ENCODE measurements at places on chromosomes 12 and 14.

GRCh38 chr12:1924996-1925683 lies 6.7 kb upstream of the CACNA2D4 start:
- DNase-seq: no peak

GRCh38 chr12:62767946-62768345 lies 167.0 kb downstream of the PPM1H start:
- DNase-seq: no peak

DNA sequence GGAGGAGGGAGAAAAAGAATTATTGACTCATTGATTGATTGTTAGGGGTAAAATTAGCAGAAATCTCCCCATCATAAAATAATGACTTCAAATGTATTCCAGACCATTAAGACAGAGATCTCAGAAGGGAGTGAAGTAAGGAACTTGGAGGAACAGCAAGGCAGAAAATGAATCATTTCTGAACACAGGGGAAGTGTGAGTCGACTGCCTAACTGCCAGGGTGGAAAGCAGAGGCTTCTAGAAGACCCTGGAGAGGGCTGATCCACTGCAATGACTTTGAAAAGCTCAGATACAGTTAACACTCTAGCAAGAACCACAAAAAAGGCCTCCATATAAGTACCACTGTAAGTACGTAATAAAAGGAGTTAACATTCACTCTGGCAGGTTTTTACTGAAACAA lies 9.7 kb downstream of the GLTP start:
- DNase-seq: no peak

DNA sequence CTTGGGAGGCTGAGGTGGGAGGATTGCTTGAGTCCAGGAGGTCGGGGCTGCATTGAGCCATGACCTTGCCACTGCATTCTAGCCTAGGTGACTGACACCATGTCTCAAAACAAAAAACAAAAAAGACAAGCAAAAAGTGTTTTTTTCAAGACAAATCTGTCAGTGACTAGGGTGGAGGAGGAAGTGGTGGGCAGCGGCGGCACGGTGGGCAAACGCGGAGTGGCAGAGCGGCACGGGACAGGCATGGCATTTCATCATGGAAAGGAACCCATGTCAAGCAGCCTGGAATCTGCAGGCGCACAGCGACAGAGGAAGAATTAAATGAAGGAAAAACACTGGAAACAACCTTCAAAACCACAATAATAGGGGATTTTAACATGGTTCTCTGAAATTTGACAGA lies 4.0 kb upstream of the BTBD6 start:
- DNase-seq: no peak

DNA sequence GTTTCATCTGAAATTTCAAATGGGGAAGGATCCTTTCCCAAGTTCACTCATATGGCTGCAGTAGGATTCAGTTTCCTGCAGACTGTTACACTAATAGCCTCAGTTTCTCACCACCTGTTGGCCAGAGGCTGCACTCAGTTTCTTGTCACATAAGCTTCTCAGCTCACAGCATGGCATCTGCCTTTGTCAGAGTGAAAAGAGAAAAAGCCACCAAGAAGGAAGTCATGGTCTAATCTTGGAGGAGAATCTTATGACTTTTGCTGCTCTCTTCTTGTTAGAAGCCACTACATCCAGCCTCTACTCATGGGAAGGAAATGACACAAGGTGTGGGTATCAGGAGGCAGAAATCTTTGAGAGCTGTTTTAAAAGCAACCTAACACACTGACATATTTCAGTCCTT lies 39.4 kb upstream of the BTG1 start:
- DNase-seq: no peak

GRCh38 chr12:51792417-51792816 lies 56.1 kb downstream of the FIGNL2 start:
- no peak for DNase-seq

GRCh38 chr12:129257524-129257923 lies 404.2 kb downstream of the GLT1D1 start:
- DNase-seq: no peak

DNA sequence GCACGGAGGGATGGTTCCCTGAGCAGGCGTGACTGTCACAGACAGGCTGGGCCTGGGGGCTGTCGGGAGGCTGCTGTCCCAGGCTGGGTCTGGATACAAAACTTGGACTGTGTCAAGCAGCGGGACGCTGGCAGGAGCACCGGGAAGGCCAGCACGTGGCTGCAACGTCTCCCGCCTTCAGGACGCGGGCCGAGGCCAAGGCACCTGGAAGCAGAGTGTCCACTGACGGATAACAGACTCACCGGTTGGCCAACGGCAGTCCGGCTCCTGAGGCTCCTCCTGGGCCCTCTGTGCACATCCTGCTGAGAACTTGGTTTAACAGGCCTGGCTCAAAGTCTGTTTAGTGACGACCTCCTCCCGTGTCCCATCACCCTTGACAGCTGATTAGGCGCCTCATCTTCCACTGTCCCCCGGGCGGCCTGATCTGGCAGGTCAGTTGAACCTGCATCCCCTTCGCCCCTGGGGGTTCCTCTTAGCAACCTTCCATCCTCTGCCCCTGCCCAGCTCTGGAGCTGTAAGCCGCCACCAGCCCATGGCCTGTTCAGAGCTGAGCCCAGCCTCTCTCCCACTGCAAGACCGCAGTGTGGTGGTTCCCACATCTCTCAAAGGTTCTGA lies 2.5 kb downstream of the XRCC3 start:
- DNase-seq: no peak

DNA sequence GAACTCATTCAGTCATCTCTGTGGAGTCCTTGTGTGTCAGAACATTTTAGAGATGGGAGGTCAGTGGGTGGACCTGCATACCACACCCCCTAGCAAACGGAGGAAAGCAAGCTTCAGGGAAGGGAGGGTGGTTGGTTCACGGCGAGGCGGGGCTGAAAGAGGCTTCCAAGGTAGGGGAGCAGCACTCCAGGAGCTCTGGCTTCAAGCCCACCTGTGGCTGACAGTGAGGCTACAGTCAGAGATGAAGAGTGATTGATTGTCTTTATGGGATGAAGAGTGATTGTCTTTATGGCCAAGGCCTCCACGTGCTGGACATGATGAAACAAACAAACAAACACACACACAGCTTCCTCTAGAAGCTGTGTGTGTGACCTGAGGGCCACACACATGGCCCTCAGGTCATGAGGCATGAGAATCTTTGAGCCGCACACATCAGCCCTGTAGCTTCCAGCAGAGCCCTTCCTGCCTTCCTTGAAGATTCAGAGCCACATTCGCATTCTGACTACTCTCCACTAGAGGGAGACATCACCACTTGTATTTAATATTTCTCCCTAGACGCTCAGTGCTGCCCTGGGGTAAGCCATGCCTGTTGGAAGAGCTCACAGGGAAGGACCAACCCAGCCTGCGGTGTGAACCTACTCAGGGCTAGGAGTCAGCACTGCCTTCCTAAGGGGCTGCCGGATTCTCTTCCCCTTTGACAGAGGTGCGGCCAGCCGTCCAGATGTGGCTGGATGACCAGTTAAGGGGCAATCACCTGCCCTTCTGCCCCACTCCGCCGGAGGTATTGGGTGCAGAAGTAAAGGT lies 54.4 kb upstream of the KCNA1 start:
- peak; percentile 98 for DNase-seq

- DNase-seq: no peak
Measured at GRCh38 chr12:67356380-67356774, 87.2 kb downstream of the CAND1 start.

- DNase-seq: no peak
Measured at GRCh38 chr14:23119363-23120327, 590 bp upstream of the CEBPE start.

GRCh38 chr12:45427042-45427441 lies 211.1 kb downstream of the ANO6 start:
- DNase-seq: no peak

DNA sequence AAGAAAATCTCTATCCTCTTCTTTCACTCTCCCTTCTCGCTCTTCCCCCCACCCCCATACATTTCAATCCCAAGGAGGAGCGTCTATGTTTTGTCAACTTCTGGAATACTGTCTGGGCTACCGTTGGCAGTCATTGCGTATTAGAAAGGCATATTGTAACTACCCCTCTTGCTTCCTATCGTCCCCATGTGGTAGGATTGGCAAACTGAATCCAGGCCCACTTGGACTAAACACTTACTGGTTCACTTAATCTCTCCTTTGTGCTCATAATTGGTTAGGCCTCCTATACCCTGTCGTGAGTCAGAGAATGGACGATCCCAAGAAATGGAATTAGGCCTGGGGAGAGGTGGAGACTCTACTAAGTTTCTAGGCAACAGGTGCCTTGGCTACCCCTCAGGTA lies 68.8 kb upstream of the SLC8A3 start:
- no peak for DNase-seq

DNA sequence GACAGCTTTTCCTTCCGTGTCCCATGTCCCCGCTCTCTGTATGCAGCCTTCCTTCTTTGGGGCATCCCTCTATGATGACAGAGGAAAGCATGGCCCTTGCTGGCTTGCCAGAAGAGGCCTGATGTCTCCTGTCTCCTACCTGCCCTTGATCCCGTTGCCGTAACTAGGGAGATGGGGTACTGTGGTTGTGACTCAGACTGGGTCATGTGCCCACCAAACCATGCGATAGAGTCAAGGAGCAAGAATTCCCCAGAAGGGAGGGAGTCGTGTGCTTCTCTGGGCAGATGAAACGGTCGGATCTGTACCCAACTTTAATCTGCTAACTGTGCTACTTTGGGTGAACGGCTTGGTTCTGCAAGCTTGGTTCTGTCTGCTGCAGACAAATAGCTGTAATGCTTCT lies 99.1 kb upstream of the DYNC1H1 start:
- DNase-seq: no peak

- DNase-seq: peak; percentile 47
Measured at GRCh38 chr12:85575120-85576096, 260.8 kb downstream of the RASSF9 start.

DNA sequence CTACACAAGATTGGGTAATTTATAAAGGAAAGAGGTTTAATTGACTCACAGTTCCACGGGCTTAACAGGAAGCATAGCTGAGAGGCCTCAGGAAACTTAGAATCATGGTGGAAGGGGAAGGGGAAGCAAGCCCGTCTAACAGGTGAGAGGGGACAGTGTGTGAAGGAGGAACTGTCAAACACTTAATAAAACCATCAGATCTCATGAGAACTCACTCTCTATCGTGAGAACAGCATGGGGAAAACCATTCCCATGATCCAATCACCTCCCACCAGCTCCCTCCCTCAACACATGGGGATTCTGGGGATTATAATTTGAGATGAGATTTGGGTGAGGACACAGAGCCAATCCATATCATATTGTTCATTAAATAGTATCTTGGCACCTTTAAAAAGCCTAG lies 56.1 kb downstream of the EPS8 start:
- no peak for DNase-seq

GRCh38 chr12:111181143-111181726 lies 187.7 kb downstream of the PHETA1 start:
- DNase-seq: no peak

- no peak for DNase-seq
Measured at GRCh38 chr14:73761618-73762355, 47.6 kb upstream of the PNMA1 start.

GRCh38 chr14:99158646-99159165 lies 113.3 kb downstream of the BCL11B start:
- DNase-seq: no peak

DNA sequence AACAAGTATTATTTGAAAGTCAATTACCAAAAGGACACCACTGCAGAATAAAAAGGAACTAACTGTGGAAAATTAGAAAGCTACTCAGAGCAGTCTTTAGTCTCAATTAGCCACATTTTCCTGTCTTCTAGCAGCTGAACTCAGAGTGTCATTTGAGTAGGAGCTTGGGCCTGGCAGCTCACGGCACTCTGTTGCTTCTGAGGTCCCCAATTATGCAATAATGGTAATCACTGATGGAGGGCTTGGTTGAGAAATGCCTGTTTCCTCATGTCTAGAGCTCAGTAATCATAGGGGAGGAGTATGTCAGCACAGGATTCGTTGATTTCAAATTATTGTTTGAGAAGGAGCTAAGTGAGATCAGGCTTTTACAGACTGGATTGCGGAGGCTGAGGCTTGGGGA lies 108.6 kb downstream of the VRK1 start:
- DNase-seq: no peak

DNA sequence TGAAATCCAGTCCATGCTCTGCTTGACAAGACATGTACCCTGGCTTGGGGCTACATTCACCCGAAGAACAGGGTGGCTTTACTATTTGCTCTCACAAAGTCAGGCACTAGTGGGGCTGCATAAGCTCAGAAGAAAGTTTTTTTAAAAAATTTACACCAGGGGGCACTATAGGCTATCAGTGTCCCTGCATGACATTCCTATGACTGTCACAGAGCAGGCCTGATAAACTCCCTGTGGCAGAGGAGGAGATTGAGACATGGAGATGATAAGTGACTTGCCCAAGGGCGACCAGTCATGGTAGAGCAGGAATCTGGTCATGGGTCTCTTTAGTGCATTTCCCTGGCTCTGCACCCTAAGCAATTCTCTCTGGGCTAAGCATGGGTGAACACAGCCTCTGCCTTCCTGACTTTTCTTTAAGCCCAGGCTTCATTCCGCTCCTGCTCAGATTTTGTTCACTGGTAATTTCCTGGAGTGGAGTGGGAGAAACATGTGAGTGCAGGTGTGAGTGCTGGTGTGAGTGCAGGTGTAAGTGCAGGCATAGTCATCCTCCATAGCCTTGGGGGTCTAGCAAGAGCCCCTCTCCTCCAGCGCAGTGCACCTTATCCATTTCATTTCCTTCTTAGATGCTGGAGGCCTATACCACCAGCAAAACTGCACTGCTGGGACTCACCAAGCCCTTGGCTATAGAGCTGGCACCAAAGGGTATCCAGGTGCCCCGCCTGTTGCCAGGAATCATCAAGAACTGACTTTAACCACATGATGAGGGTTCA lies 91.6 kb downstream of the DHRS2 start:
- peak; percentile 15 for DNase-seq

DNA sequence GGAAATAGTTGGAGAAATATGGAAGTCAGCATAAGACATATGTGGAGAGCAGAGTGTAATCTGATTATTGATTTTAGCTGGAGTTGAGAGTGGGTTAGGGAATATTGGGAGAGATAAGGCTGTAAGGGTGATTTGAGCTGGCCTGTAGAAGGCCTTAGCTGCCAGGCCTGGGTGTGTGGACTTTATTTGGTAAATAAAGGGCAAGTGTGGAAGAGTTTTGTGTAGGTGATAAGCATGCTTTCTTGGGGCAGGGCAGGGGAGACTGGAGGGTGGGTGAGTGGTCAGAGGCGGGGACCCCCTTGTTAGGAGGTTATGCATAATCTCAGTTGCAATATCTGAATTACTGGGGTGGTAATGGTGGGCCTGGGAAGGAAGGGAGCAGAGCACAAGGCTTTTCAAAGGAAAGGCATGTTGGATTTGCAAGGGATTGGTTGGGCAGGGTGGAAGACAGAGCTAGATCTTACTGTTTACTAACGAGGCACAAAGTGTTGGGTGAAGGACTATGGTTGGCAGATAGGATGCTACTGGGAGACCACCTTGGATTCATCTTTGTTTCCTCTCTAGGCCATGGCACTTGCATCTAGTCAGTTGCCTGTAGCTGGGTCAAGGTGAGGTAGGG lies 5.5 kb downstream of the KHNYN start:
- no peak for DNase-seq

GRCh38 chr14:77219591-77219990 lies 38.0 kb downstream of the TMEM63C start:
- no peak for DNase-seq

DNA sequence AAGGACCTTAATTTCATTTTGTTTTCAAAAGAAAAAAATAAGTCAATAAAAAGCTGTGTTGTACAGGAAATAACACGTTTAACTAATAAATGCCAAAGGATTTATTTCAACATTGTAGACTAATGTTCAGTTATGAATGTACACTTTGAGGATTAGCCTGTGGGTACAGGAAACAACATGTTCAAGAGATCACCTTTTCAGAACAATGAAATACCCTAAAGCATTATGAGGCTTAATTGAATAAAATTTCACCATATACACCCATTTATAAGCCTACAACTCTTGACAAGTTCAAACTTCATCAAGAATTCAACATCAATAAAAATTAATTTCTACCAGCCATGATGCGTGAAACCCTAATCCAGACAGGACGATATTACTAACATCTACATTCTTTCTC lies 56.6 kb upstream of the SLC6A15 start:
- no peak for DNase-seq
